ENCODE measurements at places on chromosomes 3 and 15. TPM values are rescaled to one million over a fixed set of nuclear protein-coding genes. Genes with fewer than 3 reads are reported as not detected.

DNA sequence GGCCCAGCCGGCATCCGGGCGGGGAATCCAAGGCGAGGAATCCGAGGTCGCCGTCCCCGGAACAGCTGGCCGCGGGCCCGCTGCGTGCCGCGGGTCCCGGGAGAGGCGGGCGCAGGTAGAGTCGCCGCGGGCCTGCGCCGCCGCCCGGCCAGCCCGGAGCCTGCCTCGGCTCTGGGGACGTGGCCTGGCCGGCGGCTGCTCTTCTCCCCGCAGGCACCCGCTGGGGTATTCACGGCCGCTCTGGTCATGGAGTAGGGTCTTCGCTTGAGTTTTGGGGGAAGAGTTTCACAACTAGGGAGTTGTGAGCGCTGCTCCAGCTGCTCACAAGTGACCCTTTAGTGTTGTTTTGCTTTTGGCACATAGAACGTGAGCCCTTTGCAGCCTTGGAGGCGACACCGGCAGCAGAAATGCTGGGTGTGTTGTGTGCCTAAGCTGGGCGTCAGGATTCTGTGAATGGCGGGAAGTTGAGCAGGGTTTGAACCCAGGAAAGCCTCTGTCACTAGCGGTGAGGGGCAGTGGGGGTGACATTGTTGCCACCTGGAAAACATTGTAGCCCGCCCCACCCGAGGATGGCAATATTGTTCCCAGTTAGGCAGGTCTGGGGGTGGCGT lies 4.0 kb downstream of the TRIM71 start:
- H3K27me3 ChIP-seq = peaks cover 82% of the 10 kb centered on the region
- H3K27ac ChIP-seq = no peak overlapping the region
- H3K4me3 ChIP-seq = peak overlapping the region; percentile 52
- H3K4me1 ChIP-seq = no peaks in the 10 kb centered on the region

DNA sequence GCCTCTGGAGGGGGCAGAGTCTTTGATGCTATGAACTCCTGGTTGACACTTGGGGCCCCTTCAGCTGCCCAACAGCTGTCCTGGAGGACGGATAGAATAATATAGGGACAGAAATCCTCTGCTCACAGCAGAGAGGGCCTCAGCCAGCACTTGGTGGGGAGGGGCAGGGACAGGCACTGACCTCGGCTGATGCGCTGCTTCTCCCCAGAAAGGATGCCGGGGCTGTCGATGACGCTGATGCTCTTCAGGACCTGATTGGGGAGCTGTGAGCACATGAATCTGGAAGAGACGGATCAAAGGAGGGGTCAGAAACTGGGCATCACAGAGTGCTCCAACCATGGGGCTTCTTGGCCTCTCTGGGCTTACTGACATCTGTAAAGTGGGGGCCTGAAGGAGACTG lies 29.5 kb downstream of the EHD4 start:
- no peaks in the 10 kb centered on the region for H3K27me3 ChIP-seq
- peaks cover 23% of the 10 kb centered on the region for H3K4me1 ChIP-seq
- no peak overlapping the region for H3K27ac ChIP-seq
- no peak for DNase-seq

SLC28A2 gene
- not detected for total RNA-seq

DNA sequence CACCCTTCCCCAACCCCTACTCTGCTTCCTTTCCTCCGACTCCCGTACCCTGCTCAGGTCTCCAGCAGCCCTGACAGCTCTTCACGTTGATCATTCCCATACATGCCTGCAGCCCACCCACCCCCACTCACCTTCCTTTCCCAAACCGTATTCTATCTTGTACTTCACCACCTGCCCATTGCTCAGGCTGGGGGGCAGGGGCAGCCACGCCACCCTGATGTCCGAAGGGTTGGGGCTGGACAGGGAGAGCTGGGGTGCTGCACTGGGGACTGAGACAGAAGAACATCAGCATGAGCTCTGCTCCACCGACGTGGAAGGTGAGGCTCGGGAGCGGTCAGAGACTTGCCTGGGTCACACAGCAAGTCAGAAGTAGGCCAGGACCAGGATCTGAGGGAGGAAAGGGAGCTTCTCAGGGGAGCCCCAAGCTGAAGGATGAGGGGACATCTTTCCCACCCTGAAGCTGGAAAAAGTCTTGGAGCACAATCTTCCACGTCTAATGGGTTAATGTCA lies 16.5 kb upstream of the IGDCC3 start:
- no peaks in the 10 kb centered on the region for H3K4me1 ChIP-seq
- H3K27ac ChIP-seq = no peak overlapping the region
- no peaks in the 10 kb centered on the region for H3K36me3 ChIP-seq
- H3K4me3 ChIP-seq = no peak overlapping the region
- no peak for DNase-seq
- H3K27me3 ChIP-seq = peaks cover 92% of the 10 kb centered on the region

- no peaks in the 10 kb centered on the region for H3K27me3 ChIP-seq
- no peak for DNase-seq
- peaks cover 38% of the 10 kb centered on the region for H3K36me3 ChIP-seq
- peak overlapping the region; percentile 37 for H3K27ac ChIP-seq
- peaks cover 19% of the 10 kb centered on the region for H3K4me1 ChIP-seq
Measured at GRCh38 chr15:58875343-58875742, 58.1 kb downstream of the SLTM start.

LAMB2 gene
- 316 TPM for total RNA-seq

DNA sequence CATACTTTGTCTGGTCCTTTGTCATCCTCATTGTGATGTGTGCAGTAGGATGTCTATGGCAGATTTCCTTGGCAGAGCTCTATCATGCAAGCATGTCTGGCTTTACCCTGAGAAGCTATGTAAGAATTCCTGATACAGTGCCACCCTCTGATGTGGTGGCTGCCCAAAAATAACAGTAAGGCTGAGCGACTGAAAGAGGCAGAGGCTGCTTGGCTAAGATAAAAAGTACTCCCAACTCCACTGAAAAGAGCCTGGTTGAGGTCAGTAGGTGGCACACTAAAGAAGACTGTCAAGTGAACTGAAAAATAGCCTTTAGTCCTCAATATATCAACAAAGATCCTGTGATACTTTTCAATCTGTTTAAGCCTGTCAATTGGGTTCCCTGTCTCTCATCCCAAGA lies 31.7 kb downstream of the BTLA start:
- no peaks in the 10 kb centered on the region for H3K36me3 ChIP-seq
- H3K4me1 ChIP-seq = no peaks in the 10 kb centered on the region
- no peaks in the 10 kb centered on the region for H3K27me3 ChIP-seq

MUC4 gene
- 3.6 TPM for total RNA-seq

DNA sequence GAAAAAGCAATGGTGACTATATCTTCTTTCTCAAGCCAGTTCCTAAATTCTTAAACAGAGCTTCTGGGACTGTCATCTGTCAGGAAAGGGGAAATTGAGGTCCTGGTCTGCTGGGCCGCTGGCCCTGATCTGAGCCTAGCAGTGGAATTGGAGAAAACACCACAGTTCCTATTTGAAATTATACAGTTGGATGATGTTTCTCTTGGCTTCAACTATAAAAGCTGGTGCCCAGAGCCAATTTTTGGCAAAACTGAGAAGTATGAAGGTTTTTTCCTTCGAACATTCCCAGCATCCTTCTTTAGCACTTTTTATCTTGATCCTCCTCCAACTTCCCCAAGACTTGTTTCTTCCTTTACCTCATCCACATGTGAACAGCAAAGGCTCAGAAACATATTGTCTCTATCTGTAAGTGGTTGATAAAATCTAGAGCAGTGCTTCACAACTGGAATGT lies 83.9 kb downstream of the CD47 start:
- H3K4me3 ChIP-seq = no peak overlapping the region
- peaks cover 14% of the 10 kb centered on the region for H3K27me3 ChIP-seq
- peaks cover 11% of the 10 kb centered on the region for H3K4me1 ChIP-seq
- H3K27ac ChIP-seq = no peak overlapping the region

Data from Calu3 (cell line).